ENCODE measurements at places on chromosomes 7 and 10. TPM values are rescaled to one million over a fixed set of nuclear protein-coding genes. Genes with fewer than 3 reads are reported as not detected.

DNA sequence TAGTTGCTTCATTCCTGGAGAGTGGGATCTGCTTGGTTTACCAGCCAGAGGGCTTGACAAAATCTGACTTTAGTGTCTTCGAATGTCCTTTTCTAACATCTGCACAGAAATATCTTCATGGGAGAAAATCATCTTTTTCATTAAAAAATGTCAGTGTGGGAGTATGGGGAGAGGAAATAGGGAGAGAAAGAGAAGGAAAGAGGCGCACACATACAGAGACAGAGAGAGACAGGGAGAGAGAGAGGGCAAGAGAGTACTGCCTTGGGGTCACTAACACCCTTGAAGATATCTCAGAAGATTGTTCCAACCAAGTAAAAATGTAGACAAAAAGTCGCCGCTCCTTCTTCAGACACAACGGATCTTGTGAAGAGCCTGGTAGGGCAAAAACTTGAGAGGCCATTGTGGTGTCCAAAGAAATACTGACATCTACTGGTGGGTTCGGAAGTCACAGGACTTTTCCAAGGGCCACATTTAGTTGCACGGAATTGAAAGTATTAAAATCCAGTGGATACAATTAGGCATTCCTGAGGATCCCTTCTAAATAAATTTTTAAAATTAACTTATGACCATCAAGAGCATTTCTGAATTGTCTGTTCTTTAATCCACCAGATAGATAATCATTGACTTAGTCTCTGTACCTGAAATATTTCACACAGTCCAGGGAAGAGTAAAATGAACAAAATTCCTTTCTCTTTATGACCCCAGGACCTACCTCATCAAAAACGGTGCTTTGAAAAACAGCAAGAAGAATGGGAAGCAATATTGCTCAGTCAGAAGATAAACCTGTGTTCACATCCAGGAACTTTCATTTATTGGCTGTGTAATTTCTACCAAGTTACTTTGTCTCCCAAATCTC, 29.7 kb downstream of the VIM start:
- no peak overlapping the region for H3K27ac ChIP-seq
- H3K27me3 ChIP-seq = no peaks in the 10 kb centered on the region
- H3K36me3 ChIP-seq = no peaks in the 10 kb centered on the region
- H3K4me3 ChIP-seq = peak overlapping the region; percentile 26

- H3K4me1 ChIP-seq = peaks cover 7% of the 10 kb centered on the region
- peak overlapping the region; percentile 25 for H3K27ac ChIP-seq
- DNase-seq = no peak
- no peak overlapping the region for H3K4me3 ChIP-seq
- no peaks in the 10 kb centered on the region for H3K27me3 ChIP-seq
Measured at GRCh38 chr10:4532011-4532410, 294.0 kb upstream of the AKR1E2 start.

The EN2 gene
- total RNA-seq = 0.11 TPM

GRCh38 chr7:108112683-108113082, 17.5 kb downstream of the LAMB4 start:
- peaks cover 12% of the 10 kb centered on the region for H3K4me1 ChIP-seq
- H3K36me3 ChIP-seq = no peaks in the 10 kb centered on the region
- H3K27ac ChIP-seq = peak overlapping the region; percentile 78

DNA sequence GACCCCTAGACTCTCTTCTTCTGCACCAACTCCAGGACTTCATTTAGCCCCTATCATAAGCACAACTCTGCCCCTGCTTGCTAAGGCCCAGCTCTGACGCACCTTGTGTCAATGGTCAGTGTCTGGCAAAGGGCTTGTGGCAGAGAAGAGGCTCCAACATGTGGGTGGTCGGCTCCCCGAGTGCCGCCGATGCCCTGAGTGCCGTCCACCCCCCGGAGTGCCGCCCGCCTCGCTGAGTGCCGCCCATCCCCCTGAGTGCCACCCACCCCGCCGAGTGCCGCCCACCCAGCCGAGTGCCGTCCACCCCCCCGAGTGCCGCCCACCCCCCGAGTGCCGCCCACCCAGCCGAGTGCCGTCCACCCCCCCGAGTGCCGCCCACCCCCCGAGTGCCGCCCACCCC, 50.3 kb downstream of the ASB13 start:
- H3K4me3 ChIP-seq = no peak overlapping the region
- H3K27ac ChIP-seq = no peak overlapping the region
- H3K27me3 ChIP-seq = no peaks in the 10 kb centered on the region
- no peaks in the 10 kb centered on the region for H3K36me3 ChIP-seq
- no peak for DNase-seq

DNA sequence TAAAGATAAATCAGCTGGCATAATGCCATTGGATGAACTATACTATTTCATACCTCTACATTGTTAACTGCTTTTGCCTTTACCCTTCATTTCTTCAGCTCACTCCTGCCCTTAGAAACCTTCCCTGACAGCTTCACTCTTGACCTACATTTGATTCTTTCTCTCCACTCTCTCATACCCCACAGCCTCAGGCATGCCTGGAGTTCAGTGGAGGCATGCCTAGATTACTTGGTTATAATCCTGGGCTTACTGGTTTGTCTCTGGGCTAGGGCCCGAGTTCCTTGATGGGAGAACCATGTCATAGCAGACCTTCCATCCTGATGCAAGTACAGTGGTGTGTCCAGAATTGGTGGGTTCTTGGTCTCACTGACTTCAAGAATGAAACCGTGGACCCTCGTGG, 8.4 kb upstream of the CDHR3 start:
- peaks cover 9% of the 10 kb centered on the region for H3K27me3 ChIP-seq
- no peak overlapping the region for H3K27ac ChIP-seq
- DNase-seq = no peak
- no peaks in the 10 kb centered on the region for H3K36me3 ChIP-seq
- no peak overlapping the region for H3K4me3 ChIP-seq
- no peaks in the 10 kb centered on the region for H3K4me1 ChIP-seq

GRCh38 chr7:151304856-151305255, 36.8 kb upstream of the NUB1 start:
- H3K4me1 ChIP-seq = peaks cover 9% of the 10 kb centered on the region
- peaks cover 76% of the 10 kb centered on the region for H3K27me3 ChIP-seq
- no peak for DNase-seq

Data from left ventricle myocardium inferior (tissue), 1 donor.